NCI-H1694 (cell line): ENCODE measurements at places on chromosomes 11 and 22.

GRCh38 chr11:32821517-32821916 lies 8.2 kb upstream of the PRRG4 start:
- DNase-seq = no peak

GRCh38 chr11:95886462-95886861 lies 37.4 kb downstream of the MTMR2 start:
- no peak for DNase-seq

DNA sequence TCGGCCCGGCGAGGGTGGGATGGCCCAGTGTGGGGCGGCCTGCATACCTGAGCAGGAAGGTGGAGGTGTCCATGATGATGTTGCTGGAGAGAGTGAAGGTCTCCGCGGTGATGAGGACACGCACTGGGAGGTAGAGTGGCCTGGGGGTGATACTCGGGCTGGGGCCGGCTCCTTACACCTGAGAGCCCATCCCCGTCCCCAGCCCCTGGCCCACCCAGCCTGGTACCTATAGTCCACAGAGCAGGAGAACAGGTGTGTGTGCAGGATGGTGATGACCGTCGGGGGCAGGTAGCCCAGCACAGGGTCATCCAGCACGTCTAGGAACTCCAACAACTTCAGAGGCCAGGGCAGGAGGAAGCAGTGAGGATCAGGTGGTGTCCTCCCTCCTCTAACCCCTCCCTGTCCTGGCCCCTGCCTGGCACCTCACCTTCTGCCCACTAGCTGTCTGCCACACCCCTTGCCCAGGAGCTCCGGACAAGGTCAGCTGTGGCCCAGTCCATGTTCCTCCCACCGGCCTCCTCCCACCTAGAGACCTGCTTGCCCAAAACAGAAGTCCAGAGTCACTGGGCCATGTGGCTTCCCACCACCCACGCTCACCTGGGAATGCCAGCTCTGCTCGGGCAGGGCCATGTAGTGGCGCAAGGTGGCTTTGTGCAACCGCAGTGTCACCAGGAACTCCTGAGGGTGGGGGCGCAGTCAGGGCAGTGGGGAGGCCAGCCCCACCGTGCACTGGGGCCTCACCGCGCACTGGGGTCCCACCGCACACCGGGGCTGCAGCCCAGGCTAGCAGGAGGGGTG lies 11.3 kb downstream of the ATG2A start:
- DNase-seq = no peak

DNA sequence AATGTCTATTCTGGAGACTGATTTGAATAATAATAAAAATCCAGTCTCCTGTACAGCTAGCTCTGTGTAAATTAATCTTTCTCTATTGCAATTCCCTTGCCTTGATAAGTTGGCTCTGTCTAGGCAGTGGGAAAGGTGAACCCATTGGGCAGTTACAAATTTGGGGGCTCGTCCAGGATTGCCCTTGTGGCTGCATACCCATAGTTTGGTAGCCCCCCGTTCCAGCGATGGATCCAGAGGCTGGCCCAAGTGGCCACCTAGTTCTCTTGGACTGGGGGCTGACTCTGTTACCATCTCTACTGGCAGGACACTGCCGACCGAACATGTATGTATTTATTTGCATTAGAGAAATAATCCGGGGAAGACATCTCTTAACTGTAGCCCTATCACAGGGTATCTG lies 326.2 kb upstream of the PDGFD start:
- no peak for DNase-seq

GRCh38 chr11:66985508-66986177 lies 10.5 kb downstream of the C11orf86 start:
- no peak for DNase-seq

- no peak for DNase-seq
Observed at GRCh38 chr11:73215191-73216134, 2.6 kb upstream of the P2RY2 start.

DNA sequence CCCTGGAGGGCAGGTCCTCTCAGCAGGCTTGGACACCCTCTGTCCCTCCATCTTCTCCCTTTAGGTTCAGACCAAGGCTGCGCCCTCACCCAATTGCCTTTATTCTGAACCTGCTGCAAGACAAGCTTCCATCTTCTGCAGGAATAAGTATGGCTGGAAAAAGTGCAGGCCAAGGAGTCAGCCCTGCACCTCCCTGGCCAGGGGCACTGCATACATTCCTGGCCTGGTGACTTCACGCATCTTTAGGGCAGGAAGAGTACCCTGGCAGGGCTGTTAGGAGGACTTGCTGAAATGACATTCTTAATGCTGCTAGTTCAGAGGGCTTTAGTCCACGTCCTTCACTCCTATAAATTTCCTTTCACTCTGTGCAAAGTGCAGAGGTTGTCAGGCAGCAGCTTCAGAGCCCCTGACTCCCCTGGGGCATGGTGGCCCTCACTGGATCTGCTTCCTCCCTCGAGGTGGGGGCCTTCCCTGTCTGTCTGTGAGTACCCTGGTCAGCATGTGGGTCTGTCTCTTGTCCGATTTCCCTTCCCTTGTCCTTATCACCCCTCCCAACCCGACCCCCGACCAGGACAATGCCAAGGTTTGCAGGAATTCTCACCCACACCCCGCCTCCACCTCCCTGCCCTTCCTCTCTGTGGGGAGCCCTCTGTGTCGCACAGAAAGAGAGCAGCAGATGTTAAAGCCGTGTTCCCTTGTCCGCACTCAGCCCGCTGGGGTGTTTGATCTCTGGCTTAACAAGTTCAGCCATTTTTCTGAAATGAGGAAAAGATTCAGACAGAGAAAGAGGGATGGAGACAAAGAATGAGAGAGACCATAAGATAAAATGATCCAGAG lies 124.5 kb upstream of the SYT13 start:
- no peak for DNase-seq

DNA sequence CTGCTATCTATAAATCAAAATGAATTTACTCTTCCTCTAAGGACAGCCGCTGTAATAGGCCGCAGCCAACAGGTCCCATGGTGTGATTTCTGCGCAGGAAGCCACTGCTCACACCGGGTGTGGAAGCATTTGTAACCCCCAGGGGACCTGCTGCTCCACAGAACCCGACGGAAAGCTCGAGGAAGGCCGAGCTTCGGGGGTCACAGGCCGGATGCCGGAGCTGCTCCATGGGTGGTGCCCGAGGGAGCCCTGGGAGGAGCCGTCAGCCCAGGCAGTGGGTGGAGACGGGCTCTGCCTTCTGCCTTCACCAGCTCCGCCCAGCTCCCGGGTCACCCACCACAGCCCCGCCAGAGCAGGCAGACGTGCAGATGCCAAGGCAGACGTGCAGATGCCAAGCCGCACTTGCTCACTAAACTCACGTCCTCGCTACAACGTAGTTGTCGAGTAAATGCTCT lies 63.5 kb downstream of the BRD1 start:
- DNase-seq = no peak

GRCh38 chr11:44770401-44770800 lies 43.6 kb downstream of the TSPAN18 start:
- no peak for DNase-seq

DNA sequence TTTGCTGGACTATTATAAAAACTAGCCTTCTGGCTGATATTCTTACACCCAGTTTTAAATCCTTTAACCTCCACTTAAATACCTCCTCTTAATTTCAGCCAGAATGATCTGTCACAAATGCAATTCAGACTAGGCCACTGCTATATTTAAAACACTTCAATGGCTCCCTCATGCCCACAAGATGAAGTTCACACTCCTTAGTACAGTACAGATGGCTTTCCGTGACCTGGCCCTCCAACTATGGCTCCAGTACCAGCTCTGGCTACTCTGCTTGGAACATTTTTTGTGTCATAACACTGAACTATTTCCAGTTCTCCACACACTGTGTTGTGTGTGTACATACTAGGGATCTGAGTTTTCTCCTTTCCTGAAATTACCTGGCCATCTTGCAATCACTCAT lies 353.4 kb downstream of the SOX6 start:
- DNase-seq = no peak

- DNase-seq = no peak
Observed at GRCh38 chr22:37017356-37017755, 1.9 kb downstream of the TST start.

- DNase-seq = no peak
Observed at GRCh38 chr11:2663506-2663905, 36.3 kb downstream of the KCNQ1OT1 start.

DNA sequence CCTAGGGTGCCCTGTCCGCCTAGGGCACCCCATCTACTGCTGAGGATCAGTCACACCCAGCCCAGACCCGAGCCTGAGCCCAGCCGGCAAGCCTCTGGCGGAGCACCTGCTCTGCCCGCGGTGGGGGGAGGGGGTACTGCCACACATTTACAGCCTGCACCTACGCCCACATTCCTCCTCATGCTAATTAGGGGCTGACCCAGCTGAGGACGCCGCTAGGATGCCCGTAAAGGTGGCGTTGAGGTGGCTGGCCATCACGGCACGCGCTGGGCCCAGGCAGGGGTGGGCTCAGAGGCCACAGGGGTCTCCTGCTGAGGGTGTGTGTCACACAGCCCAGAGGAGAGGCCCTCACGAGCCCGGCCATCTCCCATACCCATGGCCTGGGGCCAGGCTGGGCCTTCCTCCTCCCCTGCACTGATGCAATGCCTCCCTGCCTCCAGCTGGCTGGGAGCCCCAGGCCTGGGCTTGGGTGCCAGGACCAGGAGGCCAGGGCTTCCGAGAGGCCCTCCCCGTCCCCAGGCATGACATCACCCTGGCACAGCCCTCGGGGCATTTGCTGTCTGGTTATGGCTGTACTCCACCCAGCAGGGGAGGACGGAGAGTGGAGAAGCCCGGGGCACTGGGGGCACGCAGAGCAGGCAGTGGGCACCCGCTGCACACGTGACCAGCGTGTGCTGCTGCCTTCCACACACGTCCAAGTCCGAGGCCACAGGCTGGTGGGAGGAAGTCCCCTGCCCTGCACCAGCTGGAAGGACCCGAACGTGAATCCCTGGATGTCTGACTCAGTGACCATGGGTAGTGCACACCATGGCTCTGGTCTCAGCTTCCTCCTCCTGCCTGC lies 12.7 kb downstream of the DUSP8 start:
- peak; percentile 28 for DNase-seq

DNA sequence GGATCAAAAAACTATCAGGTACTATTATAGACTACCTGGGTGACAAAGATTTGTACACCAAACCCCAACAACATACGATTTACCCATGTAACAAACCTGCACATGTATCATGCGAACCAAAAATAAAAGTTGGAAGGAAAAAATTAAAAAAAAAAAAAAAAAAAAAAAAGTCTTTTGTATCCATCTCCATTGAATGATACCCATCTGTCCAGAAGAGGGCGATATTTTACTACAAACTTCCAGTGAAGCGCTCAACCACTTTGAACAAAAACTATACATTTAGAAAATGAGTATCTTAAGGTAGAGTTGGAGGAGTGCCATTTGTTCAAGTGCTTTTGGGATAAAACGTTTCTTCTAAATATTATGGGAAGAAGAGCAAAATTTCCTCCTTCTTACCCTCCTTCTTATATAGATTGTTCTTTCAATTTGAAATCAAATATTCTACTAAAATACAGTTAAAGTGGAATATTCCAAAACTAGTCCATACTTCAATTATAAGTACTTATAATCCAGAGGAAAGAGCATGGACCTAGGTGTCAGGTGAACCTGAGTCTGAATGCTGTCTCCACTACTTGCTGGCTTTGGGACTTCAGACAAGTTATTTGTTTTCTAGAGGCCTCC lies 23.3 kb downstream of the ARL14EP start:
- peak; percentile 58 for DNase-seq

DNA sequence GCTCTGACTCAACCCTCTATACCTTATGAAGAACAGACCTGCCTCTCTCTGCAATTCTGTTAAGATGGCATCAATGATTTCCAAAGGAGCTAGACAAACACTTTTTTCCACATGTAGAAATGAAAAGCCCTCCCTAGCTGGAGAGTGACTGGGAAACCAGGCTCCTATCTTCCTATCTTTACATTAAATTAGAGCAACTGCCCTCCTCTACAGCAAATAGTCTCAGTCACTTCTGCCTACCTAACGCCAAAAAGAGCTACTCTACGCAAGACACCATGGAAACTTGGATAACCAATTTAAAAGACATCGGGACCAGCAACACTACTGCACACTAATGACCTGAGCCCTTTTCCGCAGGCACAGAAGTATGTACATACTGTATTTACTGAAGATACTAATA lies 84.8 kb downstream of the MICAL3 start:
- no peak for DNase-seq

DNA sequence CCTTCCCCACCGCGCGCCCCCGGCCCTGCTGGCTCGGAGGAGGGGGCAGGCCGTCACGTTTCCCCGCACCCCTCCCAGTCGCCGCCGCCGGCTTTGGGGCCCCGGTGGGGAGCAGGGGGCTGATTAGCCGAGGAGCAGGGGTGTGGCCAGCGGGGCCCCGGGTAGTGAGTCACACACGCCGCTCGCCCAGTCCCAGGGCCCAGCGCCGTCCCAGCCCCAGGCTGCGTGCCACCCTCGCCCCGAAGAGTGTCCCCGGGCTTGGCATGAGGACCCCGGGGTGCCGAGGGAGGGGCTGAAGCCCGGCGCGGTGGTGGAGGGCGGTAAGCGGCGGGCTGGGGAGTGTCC lies 34.4 kb downstream of the PRDM11 start:
- DNase-seq = no peak

GRCh38 chr11:112279901-112280267 lies 19.2 kb upstream of the PLET1 start:
- no peak for DNase-seq

DNA sequence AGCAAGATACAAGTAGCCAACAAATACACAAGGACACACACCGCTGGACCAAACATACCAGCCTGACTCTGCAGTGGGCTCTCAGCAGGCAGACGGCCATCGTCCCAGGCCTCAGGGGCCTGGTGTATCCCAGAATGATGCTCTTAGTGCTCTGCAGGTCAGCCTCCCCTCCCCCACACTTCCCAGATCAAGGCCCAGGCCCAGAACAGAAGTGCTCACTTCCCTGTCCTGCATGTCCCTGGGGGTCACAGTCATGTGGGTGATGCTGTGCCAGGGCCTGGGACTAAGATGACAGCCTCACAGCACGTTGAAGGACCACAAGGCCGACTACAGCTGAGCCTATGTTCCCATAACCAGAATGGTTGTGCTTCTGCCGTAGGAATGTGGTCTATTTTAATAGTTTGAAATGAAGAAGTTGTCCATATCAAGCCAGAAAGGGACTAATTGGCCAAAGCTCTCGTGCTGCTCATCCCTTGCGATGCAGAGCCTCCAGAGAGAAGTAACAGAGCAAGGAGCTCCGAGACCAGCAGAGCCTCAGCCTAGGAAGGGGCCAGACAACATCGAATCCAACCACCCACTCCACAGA lies 48.6 kb downstream of the GAB4 start:
- DNase-seq = no peak

GRCh38 chr11:132111838-132112237 lies 741.4 kb downstream of the NTM start:
- DNase-seq = no peak

DNA sequence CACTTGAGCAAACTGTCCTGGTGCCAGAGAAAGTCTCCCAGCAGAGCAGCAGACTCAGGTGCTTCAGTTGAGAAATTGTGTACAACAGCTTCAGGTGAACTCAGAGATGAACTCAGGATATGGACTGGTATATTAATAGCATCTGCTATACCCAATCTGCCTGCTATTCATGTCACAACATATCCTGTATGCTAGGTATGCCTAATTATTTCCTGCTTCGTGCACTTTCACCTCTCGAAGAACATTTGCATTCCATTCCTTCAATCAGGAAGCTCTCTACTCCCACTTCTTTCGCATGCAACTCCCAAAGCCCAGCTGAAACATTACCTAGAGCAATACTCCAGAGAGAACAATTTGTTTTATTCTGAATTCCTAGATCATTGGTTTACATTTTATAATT lies 207.7 kb downstream of the KCNA4 start:
- DNase-seq = no peak

GRCh38 chr11:27292637-27293010 lies 70.4 kb downstream of the CCDC34 start:
- DNase-seq = no peak
